ENCODE measurements at places on chromosomes 12 and 14.

DNA sequence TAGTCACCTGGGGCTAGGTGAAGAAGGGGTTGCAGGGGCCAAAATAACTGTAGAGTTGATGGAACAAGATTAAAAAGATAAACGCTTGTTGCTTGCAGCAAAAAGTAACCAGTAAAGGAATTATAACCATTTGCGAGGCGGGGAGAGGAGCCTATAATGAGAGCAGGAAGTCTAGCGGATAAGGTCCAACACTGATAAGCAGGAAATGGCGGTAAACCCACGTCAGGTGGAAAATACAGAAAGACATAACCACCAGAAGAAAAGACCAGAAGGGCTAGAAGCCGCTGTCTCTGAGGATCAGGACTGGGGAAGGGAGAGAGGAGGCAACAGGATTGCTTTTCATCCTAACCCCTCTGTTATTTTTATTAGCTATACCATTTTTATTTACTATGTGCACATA lies 303.3 kb downstream of the DPF3 start:
- DNase-seq = no peak

GRCh38 chr12:93852173-93852591 lies 175.0 kb downstream of the CRADD start:
- DNase-seq = no peak

GRCh38 chr12:113171543-113171942 lies 13.7 kb downstream of the DDX54 start:
- no peak for DNase-seq

DNA sequence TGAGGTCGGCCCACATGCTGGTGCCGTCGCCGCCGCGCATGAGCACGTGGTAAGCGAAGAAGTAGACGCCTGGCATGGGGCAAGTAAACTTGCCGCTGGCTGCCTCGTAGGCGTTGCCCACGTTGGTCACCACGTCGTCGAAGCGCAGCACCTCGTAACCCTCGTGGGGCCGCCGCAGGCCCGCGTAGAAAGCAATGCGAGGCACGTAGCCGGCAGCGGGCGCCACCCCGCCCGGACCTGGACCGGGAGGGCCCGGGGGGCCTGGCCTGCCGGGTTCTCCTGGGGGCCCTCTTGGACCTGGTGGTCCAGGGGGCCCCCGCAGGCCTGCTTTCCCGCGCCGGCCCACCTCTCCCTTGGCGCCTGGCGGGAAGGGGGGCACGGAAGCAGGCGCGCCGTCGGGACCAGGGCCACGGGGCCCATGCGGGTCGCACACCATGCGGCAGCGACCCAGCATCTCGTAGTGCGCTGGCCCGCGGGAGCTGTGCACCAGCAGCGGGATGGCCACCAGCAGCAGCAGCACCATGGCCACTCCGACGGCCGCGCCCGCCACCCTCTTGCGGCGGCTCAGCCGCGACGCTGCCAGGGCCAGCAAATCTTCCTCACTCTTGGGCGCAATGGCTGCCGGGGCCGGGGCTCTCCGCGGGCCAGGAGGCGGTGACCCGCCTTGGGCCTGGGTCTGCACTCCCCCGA lies 888 bp downstream of the C1QL4 start:
- DNase-seq = no peak

DNA sequence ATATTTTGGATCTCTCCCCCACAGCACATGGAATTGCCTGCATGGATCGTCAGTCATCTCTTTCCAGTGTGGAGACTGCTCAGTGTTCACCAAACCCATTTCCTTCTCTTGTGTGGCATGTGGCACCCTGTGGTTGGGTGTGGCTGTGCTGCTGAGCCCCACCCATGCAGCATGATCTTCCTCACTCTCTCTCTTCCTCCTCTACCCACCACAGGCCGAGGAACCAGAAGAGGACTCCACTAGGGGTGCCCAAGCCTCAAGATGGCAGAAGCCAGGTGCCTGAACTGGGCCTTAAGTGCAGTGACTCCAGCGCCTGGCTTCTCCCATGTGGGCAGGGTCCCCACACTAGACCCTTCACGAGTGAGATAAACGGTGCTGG lies 66.8 kb upstream of the GPR68 start:
- no peak for DNase-seq

DNA sequence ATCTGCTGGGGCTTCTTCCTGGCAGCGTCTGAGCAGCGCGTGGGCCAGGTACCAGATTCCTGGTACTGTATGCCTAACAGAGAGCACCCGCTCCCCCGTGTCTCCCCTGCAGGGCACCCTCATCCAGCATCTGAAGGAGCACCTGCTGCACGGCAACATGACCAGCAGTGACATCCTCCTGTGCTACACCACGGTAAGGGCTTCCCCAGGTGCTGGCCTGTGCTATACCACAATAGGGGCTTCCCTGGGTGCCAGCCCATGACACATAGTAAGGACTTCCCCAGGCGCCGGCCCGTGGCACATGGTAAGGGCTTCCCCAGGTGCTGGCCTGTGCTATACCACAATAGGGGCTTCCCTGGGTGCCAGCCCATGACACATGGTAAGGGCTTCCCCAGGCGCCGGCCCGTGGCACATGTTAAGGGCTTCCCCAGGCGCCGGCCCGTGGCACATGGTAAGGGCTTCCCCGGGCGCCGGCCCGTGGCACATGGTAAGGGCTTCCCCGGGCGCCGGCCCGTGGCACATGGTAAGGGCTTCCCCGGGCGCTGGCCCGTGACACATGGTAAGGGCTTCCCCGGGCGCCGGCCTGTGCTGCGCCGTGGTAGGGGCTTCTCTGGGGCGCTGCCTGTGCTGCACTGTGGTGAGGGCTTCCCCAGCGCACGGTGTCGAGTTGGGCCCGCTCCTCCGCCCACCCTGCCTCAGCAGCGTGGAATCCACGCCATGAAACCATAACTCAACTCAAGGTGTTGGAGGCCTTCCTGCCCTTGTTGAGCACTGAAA lies 49.3 kb downstream of the AACS start:
- no peak for DNase-seq

DNA sequence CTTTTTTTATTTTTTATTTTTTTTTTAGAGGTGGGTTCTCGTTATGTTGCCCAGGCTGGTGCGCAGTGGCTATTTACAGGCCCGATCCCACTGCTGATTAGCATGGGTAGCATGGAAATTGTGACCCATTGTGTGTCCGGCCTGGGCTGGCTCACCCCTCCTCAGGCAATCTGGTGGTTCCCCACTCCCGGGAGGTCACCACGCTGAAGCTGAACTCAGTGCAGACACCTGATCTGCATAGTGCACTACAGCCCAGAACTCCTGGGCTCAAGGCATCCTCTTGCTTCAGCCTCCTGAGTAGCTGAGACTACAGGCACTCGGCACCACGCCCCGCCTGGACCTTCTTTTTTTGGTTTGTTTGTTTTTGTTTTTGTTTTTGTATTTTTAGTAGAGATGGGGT lies 5.5 kb upstream of the CD4 start:
- no peak for DNase-seq

DNA sequence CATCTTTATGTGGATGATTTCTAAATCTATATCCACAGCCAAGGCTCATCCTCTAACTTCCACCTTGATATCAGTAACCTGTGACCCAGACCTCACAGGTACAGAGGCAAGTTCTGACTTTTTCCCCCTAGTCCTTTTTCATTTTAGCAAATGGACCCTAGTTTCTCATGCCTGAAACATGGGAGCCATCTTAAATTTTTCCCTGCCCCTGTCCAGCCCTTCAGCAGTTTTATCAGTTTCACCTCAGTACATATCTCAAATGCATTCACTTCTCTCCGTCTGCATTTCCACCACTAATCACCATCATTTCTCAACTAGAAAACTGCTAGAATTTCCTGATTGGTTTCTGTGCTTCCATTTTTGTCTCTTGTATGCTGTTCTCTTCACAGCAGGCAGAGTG lies 79.3 kb downstream of the DIP2B start:
- no peak for DNase-seq

- no peak for DNase-seq
These were observed 24.3 kb downstream of the ASPG start for GRCh38 chr14:104109731-104110361.

- DNase-seq = no peak
These were observed 16.5 kb downstream of the NGDN start for GRCh38 chr14:23486036-23486435.

- DNase-seq = no peak
These were observed 57.2 kb upstream of the CISTR start for GRCh38 chr12:53809005-53809404.

DNA sequence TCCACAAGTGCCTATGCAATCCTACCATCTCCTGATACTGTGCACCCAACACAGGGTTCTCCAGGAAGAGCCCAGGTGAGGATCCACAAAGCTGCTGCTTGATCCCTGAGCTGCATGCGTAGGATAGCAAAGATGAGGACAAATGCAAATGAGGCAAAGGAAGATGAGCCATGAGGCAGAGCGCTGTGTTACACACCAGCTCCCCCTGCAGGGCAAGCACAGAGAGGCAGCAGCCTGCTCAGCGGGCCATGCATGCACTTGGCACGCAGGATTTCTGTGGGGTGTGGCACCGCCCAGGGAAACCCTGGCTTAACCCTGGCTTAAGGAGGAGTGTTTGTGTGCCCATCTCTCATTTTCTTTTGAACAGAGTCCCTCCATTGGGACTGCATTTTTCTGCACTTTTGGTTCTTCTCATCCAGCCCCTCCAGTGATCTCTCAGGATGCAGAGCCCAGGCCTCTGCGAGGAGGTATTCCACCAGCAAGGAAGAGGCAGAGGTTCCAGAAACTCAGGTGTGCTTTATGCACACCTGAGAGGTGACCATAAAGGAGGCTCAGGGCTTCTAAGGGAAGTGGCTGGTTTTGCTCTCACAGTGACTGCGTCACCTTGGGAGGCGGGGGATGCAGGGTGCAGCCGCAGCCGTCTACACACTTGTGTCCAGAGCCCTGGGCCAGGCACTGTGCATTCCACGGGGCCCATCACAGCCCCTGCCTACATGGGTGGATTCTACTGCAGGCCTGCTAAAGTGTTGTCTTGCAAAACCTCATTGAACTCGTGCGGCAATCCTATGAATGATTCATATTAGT lies 973.3 kb upstream of the TMEM132C start:
- no peak for DNase-seq

DNA sequence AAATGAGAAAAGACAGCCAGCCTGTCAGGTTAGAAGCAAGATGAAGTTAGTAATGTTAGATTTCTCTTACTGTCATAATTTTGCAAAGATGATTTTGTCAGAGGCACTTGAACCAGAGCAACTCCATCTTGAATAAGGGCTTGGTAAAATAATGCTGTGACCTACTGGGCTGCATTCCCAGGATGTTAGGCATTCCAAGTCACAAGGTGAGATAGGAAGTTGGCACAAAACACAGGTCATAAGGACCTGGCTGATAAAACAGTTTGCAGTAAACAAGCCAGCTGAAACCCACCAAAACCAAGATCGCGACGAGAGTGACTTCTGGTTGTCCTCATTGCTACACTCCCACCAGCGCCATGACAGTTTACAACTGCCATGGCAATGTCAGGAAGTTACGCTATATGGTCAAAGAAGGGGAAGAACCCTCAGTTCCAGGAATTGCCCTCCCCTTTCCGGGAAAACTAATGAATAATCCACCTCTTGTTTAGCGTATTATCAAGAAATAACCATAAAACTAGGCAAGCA lies 1313.5 kb upstream of the TMEM132C start:
- no peak for DNase-seq

GRCh38 chr12:230925-231671 lies 17.1 kb upstream of the SLC6A12 start:
- DNase-seq = no peak

DNA sequence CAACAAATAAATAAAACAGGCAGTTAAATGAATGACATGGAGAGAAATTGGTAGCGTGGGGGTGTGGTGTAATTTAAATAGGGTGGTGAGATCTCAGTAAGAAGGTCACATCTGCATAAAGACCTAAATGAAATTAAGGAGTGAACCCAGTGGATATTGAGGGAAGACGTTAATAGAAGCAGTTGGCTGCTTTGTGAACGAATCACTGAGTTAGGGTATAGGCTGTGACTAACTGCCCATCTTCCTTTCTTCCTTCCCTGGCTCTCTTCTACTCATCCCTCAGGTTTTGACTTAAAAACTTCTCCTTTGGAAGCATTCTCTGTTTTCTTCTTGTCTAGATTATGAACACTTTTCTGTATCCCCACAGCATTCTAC lies 64.7 kb downstream of the BTG1 start:
- DNase-seq = no peak

DNA sequence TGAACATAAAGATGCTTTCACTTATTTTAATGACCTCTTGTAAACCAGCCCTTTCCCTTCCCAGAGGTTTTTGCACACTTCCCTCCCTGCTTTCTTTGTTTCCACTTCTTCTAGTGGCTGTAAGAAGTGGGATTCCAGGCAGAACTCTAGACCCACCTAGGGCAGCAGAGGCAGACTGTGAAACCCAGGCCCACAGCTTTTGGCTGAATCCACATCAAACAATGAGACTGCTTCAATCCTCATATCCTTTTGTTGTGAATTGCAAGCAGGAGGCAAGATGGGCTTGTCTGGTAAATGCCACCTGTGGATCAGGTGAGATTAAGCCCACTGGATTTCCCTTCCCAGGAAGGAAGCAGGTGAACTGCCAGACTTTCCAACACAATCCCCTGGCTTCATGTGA lies 12.8 kb downstream of the CCDC177 start:
- no peak for DNase-seq

DNA sequence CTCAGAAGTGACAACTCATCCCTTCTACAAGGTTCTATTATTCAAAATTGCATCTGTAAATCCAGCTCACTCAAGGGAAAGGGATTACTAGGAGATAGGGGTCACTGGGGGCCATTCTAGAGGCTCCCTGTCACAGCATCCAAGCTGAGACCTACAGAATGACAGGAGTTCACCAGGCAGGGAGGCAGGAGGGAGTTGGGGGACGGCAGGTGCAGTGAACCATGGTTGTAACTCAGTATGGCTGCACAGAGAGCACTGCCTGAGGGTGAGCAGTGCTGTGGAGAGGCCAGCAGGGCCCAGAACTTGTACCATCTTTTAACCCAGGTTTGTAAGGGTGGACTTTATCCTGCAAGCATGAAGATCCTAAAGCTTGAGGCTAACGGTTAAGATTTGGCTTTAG lies 37.9 kb upstream of the SINHCAF start:
- DNase-seq = no peak

DNA sequence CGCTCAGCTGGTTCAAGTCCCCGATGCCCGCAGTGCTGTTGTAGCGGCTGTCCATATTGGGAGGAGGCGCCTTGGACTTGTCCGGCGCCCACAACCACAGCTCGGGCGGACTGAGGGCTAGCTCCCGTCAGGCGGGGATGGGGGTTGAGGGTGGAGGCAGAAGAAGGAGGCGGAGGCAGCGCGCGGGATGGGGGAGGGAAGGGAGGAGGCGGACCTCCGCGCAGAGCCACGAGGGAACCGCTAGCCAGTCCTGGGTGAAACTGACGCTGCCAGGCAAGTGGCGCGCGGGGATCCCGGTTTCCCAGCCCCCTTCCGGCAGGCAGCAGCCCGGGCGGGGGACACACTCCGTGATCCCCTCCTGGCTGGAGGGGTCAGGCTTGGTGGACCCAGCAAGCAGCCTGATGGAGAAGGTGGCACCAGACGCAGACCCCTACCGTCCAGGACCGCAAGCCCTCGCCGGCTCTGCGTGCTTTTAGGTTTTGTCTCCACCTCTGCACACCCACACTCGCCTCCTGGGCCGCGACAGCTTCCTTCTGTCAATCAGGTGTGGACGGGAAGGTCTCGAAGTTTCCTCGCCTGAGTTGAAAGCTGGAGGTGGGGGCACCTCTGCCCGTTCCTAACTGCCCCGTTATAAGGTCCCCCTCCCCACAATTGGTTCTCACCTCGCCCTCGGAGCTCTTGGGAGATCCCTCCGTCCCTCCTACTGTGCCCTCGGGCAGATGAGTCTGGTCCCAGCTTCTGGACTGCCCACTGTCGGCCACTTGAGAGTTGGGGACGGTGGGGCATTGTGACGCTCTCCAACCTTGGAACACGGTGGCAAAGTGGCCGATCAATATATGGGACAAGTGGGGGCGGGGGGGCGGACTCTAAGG lies at the start of gene CPNE8:
Gene CPNE8 (minus strand): TSS at position 112 of the 872 bp plus-strand sequence. CDS start 57 bp downstream, at position 55.
- DNase-seq = no peak

GRCh38 chr12:49921936-49922335 lies 18.2 kb upstream of the FAIM2 start:
- no peak for DNase-seq

Data from stimulated activated CD4-positive, alpha-beta T cell treated with anti-CD3 and anti-CD28 coated beads, TNF-alpha, amount 100 ng/mL, for 1 hour (primary cell).